ENCODE measurements at places on chromosomes 7 and 10.

GRCh38 chr10:114172216-114172615 lies 1.8 kb downstream of the CCDC186 start:
- DNase-seq: no peak

DNA sequence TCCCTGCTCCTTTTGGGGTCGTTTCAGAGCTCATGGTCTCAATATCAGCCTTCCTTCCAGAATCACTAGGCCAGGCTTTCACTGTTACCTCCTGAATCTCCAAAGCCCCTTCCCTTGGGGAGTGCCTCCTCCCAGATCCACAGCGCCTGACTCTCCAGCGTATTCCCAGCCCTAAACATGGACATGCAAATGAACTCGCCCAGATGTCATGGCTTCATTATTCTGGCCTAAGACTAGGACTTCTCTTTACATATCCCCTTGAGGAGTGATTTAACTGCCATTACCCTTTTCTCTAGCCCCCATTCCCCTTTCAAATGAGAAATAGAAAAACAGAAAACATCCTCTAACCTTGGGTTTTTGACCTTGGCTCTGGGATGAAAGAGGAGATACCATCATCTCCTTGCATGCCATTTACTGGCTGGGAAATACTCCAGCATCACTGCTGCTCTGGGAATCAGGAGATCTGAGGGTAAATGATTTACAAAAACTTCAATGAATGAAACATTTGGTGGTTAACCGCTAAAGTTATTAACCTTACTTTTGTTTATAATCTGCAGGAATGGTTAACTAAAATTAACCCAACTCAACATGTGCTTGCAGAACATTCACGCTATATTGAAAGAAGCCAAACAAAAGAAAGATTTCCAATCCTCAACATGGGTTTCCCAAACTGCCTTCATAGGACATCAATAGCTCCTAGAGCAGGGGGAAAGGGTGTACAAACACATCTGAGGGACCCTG lies 37.0 kb downstream of the FAM171A1 start:
- no peak for DNase-seq

GRCh38 chr10:98638920-98639319 lies 192.2 kb upstream of the HPS1 start:
- no peak for DNase-seq

DNA sequence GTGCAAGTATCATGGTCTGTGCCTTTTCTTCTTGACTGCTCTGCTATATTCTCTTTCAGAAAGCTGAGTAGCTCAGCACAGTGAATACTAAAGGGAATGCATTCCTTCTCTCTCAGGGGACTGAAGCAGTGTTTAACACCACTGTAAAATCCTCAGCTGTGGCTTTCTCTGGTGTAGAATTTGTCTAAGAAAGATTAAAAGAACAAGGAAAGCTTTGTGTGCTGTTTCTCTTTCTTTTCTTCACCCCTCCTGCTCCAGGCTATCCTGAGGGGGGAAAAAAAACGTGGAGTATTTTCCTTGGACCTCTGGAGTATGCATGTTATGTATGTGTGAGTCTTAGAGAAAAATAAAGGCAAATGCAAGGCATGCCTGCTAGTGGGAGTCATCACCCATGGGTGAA lies 383.9 kb downstream of the AUTS2 start:
- DNase-seq: peak; percentile 64

DNA sequence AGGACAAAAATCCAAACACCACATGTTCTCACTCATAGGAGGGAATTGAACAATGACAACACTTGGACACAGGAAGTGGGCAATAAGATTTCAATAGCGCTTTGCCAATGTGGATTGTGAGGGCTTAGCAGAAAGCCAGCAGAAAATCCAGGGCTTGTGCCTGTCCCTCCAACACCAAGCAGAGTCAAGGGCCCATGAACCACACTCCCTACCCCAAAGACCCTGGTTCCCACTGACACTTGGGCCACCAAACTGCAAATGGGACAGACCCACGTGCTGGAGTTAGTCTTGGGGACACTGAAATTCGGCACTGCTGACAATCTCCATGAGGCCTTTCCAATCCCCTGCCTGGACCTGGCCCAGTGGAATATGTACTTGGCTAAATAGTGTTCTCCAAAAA lies 67.0 kb downstream of the GRID1 start:
- no peak for DNase-seq

GRCh38 chr7:104862719-104863118 lies 151.3 kb upstream of the KMT2E start:
- DNase-seq: peak; percentile 52

DNA sequence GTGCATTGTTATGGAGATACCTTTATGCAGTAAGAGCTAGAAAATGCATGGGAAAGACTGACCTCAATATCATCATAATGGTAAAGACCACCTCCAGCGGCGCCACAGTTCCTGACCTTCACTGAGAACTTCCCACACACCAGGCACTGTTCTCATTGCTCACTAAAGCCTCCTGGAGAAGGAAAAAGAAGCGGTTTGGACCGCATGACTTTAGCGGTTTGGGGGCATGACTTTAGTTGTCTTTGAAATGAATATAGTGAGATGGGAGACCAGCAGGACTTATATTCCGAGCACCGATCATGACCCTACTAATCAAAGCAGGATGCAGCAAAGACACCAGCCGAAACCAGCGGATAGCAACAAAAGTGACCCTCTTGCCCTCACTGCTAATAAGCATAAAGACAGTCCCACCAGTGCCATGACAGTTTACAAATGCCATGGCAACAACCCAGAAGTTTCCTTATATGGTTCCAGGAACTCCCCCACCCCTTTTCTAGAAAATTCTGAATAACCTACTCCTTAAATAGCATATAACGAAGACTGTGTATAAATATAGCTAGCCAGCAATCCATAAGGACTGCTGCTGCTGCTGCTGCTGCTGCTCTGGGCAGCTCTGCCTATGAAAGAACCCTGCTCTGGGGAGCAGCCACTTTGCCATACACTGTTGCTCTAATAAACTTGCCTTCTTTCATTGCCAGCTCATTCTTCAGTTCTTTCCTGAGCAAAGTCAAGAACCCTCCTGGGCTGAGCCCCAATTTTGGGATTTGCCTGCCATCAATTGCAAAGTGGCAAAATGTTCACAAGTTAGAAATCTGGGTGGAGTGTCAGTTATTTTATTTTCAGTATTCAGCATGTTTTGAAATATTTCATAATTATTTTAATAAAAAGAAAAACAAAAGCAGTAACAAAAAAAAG lies 694.1 kb downstream of the SUGCT start:
- DNase-seq: no peak

- DNase-seq: no peak
These were observed 476.5 kb upstream of the IGFBP3 start for GRCh38 chr7:46397591-46397990.

- DNase-seq: no peak
These were observed 18.6 kb downstream of the PDE6C start for GRCh38 chr10:93630625-93631557.

- DNase-seq: no peak
These were observed 7.7 kb upstream of the COMTD1 start for GRCh38 chr10:75243426-75243825.

DNA sequence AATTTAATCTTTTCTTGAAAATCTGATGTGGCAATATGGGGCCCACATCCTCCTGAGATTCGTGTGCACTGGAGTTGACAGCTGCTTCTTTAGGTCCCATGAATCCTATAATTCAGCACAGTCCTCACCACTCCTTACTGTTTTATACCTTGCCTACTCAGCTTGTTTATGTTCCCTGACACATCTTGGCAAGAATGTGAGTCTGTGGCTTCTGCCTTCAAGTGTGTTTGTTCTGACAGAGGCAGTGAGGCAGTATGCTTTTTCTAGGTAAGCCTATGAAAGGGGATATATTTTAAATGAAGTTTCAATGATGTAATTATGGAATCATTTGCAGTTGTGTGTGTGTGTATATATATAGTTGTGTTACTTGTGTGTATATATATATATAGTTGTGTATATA lies 106.4 kb downstream of the AMPH start:
- no peak for DNase-seq

DNA sequence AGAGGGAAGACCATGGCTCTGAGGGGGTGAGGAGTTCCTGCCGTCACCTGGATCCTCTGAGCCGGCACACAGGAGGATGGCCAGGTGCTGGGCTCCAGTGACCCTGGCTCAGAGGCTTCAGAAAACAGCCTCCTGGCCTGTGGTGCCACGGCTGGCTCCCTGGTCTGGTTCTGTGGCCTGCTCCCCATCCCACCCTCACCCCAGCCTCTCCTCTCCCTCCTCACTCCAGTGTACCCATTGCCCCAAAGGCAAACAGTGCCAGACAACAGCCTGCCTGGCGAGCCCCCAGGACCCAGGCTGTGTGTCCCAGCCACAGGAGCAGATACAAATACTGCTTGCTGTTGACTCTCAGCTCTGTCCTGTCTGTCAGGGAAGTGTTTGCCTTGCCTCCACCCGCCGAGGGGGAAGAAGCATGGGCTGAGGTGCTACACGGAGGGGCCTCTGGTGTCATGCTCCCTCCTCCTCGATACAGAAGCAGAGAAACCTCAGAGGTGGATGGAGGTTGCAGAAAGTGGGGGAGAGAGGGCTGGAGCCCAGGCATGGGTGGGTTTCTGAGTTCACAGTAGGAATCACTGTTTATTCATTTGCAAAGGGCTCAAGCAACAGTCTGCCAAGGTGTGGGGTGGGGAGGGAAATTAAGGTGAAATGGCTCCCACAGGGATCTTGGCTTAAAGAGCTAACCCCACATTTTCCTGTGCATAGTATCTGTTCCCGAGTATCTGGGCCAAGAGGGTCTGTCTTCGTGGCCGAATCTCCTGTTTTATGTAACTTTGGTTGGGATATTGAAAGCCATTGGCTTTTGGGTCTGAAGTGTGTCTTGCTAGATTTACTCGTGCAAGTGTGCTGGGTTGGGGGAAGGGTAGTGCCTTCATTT lies 5.5 kb downstream of the ADRA2A start:
- DNase-seq: no peak

DNA sequence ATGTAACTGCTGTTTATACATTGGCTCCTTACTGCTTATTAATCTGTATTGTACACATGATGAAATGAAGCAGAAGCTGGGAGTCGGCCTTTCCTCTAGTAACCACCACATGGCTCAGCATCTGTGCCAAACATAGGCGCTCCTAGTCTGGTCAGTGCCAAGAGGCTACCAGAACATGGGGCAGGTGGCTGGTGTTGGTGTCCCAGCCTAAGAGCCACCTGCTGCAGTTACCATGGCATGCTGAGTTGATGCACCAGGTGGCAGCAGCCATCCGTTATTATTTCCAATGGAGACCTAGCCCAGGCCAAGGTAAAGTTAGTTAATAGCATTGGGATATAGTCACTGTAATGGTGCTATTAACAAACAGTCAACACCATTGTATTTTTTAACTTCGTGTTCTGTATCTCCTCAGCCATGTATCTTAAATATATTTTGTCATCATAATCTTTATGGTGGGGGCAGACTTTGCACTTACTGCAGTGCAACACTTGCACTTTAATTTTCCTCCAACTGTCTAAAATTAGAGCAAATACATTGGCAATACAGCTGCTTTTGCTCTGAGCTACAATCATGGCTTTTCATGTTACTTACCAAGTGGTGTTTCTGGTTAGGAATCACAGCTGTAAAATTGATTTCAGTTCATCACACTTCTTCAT lies 33.1 kb downstream of the HBP1 start:
- peak; percentile 38 for DNase-seq

- no peak for DNase-seq
These were observed 420 bp upstream of the MINPP1 start for GRCh38 chr10:87504307-87504639.

Data from A673 (cell line).